ENCODE measurements at places on chromosomes 3 and 15.

DNA sequence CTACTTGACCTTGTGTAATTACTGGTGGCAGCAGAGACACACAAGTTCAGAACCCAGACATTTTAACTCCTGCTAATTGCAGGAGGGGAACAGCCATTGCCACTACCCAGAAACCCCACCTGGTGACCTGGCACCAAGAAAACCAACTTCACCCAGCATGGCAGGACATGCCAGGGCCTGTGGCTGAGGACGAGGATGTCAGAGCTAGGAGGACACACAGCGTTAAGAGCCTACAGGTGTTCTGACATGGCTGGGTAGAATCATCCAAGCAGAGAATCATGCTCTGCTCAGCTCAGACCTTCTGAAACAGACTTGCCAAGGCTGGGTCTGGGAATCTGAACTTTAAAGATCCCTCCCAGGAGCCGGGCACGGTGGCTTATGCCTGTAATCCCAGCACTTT lies 11.7 kb upstream of the SPATA12 start:
- no peak for DNase-seq

GRCh38 chr3:47161983-47162696 lies 1.8 kb downstream of the SETD2 start:
- DNase-seq, result no peak

- no peak for DNase-seq
Observed at GRCh38 chr3:133886031-133886722, 9.5 kb downstream of the RAB6B start.

GRCh38 chr15:69554279-69554961 lies 101.8 kb downstream of the RPLP1 start:
- no peak for DNase-seq

DNA sequence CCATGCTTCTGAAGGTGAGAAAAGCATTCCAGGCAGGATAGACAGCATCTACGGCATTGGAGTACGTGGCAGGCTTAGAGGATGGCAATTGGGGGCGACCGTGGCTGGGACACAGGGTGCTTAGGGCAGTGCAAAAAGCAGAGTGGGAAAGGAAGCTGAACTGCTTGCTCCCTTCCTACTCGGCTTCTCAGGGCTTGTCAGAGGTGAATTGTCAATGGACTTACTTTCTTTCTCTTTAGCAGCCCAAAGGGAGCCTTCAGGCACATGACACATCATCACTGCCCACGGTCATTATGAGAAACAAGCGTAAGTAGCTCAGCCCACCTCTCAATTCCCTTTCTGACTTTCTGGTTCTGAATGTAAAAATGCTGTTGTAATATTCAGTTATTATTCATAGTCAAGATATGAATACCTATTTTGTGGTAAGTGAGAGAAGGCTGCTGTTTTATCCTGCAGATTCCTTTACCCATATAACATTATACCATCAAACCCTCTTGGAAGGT lies 84.3 kb downstream of the KLHL25 start:
- DNase-seq, result no peak

DNA sequence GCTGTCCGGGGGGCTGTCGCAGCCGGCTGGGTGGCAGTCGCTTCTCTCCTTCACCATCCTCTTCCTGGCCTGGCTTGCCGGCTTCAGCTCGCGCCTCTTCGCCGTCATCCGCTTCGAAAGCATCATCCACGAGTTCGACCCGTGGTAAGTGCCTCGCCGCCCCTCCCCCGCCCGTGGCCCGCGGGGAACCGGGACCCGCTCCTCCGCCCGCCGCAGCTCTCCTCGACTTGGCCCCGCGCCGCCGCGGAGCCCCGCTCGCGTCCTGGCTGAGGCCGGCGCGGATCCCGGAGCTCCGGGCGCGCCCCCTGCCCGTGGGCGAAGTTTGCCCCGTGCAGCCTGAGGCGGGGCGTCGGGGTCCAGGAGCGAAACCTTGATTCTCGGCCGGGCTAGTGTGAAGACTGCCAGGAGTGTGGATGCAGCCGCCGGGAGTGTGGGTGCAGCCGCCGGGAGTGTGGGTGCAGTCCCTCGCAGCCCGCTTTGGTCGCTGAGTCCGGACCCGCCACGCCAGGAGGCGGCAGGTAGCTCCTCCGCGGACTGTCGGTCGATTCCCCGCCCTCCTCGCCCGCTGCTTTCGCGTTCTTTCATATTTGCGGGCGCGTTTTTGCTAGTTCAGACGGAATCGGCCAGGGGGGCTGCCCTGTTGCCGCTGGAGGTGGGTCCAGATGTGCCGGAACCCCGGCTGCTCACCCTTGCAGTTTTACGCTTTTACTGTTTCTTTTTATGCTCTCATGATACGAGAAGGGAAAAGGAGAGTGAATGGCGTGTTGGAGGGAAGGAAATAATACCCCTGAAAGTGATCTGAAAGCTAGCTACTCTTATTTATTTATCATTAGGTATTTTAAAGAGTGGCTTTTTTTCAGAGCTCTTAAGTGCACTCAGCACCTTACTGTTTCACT lies 692 bp downstream of the STT3B start:
- peak; percentile 57 for DNase-seq

DNA sequence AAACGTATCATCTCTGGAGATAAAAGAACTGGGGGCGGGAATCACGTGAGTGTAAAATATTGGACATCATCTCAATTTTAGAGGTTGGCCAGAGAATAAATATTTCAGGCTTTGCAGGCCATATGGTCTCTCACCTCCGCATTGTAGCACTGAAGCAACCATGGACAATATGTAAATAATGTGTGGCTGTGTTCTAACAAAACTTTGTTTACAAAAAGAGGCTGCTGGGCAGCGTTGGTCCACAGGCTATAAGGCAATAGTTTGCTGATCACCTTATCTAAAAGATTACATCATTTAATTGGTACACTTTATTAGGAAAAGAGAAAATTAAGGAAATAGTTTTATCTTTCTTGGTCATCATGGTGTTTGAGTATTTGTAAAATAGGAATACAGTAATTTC lies 22.5 kb upstream of the SHC4 start:
- no peak for DNase-seq

GRCh38 chr3:58646503-58646902 lies 20.1 kb downstream of the FAM3D start:
- DNase-seq, result no peak

DNA sequence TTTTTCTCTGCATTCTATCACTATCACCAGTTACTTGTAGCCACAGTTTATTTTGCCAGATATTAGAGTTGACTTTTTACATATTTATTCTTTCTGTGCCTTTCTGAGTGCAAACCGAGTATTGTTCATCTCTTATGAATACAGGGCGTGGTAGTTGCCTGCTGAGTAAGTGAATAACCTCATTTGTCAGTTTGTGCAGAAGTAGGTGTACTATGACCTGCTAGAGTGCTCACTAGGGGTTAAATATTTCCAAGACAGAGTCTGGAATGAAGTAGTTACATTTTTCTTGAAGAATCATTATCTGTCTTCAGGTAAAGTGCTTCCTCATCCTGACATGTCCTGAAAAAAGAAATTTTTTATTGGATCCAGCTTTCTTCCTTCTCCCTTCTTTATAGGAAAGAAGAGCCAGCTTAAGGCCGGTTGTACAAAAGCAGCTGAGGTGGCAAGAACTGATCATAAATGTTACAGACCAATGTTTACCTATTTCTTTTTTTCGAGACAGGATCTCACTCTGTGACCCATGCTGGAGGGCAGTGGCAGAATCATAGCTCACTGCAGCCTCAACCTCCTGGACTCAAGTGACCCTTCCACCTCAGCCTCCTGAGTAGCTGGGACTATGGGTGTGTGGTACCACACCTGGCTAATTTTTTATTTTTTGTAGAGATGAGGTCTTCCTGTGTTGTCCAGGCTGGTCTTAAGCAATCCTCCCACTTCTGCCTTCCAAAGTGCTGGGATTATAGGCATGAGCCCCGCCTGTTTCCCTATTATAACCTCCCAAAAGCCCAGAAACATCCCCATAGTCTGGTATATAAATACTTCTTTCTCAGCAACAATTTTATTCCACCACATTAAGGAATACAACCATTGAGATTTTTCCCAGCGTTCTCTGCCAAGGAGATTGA lies 182.5 kb downstream of the TPRG1 start:
- DNase-seq, result no peak

DNA sequence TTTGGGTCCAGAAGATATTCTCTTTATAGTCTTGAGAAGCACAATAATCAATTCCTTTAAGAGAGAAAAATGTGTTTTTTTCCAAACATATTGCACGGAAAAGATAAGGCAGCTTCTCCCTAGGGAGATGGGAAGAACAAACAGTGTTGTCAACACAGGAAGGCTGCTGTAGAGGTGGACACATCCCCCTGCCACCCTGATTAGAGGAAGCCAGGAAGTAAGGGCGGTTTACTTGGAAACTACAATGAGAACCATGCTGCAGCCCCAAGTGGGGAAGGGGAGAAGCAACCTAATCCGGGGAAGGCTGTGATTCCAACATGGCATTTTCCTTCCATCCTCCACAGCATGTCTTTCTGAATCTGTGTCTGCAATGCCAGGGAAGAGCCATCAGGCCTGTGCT lies 256.9 kb upstream of the TGFBR2 start:
- DNase-seq, result no peak

DNA sequence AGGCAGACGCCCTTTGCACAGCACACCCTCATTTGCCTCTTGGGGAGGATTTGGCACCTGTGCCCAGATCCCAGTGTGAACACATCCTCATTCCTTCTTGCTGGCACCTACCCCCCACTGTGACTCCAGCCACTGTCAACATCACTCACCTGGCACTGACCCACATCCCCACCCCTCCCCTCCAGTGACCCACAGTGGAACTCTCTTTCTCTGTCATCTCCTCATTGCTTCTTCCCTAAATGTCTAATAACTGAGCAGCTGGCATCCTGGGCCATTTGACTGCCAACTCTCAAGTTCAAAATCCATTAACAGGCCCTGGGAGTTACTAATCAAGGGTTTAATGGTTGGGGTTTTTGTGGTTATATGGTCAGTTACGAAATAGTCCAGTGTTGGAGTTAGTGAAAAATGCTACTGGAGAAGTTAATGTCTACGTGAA lies 14.4 kb downstream of the SNAPC5 start:
- no peak for DNase-seq

GRCh38 chr3:67739851-67740250 lies 85.4 kb upstream of the SUCLG2 start:
- no peak for DNase-seq

DNA sequence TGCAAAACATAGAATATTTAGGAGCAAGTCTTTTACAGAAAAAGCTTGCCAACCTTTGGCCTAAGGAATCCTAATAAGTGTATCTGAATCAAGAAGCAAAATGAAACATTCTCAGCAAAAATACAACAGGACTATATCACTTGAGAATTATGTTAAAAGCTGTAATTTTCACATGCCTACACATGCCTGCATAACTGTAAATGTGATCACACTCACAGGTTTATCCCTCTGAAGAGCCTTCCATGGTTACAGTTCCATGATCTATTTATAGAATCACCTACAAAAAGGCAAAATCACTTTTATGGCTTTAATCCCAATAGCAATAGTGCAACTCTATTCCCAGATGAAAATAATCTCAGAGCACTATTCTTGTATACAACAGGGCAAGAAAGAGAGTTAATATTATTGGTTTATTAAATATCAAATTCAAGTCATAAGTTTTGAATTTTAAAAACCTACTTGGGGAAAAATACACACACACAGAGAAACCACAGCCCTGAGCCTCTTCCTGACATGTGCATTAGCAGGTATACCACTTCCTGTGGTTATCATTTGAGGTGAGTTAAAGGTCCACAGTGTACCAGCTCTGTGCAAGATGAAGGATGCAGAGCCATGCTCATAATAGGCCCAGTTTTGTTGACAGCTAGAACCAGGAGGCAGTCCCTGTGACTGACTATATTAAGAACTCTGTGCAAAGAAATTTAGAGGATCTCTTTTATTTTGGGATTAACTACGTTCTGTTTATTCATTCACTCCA lies 252.5 kb upstream of the TGFBR2 start:
- DNase-seq, result no peak

GRCh38 chr3:39052583-39052982 lies 767 bp downstream of the WDR48 start:
- DNase-seq, result no peak

- no peak for DNase-seq
Observed at GRCh38 chr3:189983612-189984011, 137.1 kb downstream of the P3H2 start.

- DNase-seq, result no peak
Observed at GRCh38 chr15:99995543-99995942, 262.3 kb upstream of the LYSMD4 start.

DNA sequence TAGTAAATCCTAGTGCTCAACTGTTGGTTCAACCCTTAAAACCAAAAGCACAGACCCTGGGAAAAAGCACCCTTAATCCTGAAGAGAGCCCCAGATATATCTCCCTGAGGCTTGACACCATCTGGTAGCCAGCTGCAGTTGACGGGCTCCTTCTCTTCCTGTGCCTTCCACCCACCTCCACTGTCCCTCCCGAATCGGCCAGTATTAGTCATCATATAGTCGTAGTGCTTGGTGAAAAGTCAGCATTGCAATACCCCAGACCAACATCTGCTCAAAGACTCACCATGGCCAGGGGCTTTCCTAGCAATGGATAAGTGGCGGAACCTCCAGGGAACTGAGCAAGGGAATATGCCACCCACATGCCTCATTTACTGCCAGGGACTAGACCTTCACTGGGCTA lies 125.6 kb upstream of the CRBN start:
- DNase-seq, result no peak

DNA sequence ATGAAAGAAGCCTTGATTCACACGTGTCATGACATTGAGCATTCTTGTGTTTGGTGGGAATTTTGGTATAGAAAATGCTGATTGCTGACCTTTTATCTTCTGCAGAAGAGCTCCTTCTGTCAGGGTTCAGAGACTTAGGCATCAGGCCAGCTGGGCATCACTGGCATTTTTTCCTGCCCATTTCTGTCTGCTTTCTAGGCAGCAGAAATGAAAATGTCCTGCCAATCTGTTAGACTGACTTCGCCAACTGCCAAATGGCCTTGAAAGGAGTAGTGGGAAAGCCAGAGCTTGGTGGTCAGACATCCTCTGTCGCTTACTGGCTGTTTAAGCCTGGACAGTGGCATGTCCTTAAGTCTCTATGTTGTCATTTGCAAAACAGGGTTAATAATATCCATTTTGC lies 57.4 kb downstream of the EEFSEC start:
- DNase-seq, result no peak

DNA sequence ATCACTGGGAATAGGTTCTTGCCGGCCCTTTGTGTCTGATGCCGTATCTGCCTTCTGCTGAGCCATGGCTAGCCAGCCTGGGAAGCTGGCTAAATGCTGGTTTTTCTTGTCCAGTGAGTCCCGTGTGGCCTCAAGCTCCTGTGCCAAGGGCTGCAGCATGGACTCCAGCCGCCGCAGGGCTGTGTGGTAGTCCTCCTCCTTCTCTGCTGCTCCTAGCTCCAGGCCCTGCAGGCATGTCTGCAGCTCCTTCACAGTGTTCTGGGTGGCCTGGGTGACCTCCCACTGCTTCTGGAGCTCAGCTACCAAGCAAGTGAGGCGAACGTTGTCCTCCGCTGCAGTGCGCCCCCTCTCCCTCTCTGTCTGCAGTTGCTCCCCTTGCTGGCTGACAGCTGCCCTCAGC lies 24.9 kb downstream of the CXCR6 start:
- no peak for DNase-seq
